Pancreas (tissue), 10 donors: ENCODE measurements at places on chromosomes 1 and 21. TPM values are rescaled to one million over a fixed set of nuclear protein-coding genes. Genes with fewer than 3 reads are reported as not detected.
A peak's percentile ranks its signal among the peaks of the same experiment; 100 is the strongest.

DNA sequence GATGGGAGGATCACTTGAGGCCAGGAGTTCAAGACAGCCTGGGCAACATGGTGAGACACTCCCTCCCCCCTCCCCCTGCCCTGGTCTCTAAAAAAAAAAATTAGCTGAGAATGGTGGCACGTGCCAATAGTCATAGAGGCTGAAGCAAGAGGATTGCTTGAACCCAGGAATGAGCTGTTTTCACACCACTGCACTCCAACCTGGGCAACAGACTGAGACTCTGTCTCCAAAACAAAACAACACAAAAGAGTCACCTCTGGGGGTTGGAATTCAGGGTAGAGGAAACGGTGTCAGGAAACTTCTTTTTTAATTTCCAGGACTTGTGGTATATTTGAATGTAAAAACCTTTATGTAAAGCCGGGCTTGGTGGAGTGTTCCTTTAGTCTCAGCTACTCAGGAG, 43.2 kb downstream of the RHOU start:
- DNase-seq: no peak

- DNase-seq: no peak
Measured at GRCh38 chr1:89649783-89650182, 16.9 kb downstream of the LRRC8C start.

- no peak for DNase-seq
Measured at GRCh38 chr1:213423041-213423440, 372.0 kb downstream of the RPS6KC1 start.

DNA sequence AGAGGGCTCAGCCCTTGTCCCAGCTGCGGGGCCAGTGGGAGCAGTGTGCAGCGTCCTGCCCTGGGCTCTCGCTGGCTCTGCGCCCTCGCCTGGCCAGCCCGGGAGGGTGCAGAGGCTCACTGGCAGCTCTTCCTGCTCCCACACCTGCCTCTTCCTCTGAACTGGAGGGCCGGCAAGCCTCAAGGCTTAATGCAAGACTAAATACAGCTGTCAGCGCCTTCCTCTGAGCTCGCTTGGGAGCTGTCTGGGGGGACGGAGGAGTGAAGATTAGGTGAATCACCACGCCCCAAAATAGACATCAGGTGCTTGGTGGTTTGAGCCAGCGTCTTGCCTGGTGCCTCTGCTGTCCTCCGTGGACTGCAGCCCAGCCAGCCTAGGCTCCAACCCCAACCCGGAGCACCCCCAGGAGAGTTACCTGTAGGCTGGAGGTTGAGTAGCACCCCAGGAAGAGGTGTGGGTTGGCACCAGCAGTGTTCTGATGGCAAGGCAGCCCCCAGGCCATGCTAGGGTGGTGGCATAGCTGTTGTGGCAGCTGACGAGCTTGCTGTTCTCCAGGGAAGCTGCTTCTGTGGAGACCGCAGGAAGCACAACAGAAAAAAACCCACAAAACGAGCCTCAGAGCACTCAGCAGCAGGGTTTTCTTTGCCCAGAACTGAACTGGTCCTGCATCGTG, 36.9 kb downstream of the UMODL1 start:
- DNase-seq: peak; percentile 90

DNA sequence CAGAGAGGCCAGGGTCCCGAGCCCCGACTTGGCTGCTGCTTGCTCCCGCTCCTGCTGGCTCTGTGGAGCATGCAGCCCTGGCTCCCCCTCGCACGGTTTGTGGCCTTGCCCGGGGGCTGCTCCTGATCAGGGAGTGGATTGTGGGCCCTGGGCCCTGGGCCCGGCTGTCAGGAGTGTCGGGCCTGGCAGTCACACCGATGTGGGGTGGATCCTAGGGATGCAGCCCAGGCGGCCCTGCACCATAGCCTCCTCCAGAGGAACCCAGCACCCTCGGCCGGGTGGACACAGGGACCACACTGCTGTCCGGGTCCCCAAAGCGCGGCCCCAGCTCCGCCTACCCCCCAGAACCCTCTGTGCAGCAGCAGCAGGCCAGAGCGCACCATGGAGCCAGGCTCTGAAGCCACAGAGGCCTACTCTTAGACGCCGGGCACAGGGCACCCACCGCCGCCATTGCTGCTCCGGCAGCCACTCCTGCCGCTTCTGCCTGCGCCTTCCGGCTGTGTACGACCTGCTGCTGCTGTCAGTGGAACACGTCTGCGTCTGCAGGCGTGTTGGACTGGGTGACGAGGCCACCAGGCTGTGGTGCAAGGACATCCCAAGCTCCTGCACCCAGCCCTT, 9.4 kb downstream of the SLX9 start:
- DNase-seq: peak; percentile 30

DNA sequence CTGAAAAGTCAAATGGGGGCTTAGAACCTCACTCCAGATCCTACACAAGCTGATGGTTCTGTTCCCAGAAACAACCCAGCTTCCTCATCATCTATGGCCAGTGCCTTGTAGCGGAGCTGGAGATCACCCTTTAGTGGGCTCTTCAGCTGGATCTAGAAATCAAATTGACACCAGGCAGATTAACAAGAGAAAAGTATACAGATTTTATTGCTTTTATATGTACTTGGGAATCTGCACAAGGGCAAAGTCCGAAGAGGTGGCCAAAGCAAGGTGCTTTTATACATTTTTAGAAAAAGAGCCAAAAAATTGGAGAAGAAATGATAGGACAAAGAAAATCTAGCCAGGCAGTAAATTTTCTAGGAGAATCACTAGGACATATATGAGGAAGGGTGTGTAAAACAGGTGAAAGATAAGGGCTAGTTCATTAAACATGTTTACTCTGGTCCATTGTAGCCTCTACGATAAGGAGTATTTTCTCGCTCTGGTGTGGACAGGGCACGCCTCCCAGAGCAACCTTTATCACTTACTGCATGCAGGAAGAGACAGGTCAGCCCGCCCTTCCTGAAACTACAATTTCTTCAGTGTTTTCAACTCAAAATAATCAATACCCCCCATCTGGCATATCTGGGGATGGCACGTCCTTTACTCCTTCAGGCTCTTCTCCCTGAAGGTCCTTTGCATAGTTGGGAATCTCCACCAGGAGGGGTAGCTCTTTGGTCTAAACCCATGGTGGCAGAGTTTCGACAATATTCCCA, 14.0 kb upstream of the LGALS8 start:
- DNase-seq: no peak

DNA sequence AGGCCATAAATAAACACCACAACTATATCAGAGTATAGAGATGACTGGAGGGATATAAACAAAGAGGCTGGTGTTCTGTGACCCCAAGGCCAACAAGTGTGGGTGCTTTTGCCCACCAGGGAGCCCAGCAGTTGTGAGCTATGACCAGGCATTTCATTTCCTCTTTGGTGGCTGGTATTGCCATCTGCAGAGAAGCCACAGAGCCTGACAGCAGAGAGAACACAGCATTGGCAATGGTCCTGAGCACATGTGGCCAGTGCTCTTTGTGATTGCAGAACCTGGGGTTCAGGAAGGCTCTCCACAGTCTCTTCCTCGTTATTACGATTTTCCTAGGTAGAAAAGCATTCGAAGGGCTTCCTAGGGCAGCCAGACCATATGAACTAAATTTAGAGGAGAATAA, 112.3 kb downstream of the TM2D1 start:
- DNase-seq: no peak

- DNase-seq: no peak
Measured at GRCh38 chr1:217388522-217389065, 242.3 kb downstream of the GPATCH2 start.

GRCh38 chr1:76425201-76426145, 350.9 kb downstream of the ST6GALNAC3 start:
- DNase-seq: no peak

- peak; percentile 47 for DNase-seq
Measured at GRCh38 chr1:202235856-202236837, 42.5 kb downstream of the LGR6 start.

DNA sequence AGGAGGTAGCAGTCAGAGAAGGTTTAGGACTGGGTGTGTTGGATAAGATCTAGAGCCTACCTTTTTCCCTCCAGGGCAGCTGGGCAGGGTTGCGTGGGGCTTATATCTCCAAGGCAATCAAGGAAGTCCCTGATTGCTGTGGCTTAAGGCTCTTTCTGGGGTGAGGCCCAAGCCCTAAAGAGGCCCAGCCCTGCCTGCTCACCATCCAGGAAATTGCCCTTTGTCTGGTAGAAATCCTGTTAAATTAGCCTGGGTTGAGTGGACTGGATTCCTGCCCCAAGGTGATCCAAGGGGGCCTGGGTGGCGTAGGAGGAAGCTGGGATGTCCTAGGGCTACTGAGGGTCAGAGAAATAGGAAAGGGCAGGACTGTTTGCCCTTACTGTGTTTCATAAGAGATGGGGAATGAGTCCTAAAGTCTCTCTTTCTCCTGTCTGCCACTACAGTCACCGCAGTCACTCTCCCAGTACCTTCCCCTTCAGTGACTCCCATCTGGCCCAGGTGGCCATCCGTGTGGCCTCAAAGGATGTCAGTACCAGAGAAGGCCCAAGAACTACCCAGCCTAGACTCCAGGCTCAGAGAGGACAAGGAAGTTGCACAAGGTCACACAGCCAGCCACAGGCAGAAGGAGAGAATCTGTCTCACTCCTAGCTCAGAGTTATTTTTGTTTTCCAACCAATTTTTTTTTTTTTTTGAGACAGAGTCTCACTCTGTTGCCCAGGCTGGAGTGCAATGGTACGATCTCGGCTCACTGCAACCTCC, 25.8 kb downstream of the MFSD2A start:
- DNase-seq: no peak

DNA sequence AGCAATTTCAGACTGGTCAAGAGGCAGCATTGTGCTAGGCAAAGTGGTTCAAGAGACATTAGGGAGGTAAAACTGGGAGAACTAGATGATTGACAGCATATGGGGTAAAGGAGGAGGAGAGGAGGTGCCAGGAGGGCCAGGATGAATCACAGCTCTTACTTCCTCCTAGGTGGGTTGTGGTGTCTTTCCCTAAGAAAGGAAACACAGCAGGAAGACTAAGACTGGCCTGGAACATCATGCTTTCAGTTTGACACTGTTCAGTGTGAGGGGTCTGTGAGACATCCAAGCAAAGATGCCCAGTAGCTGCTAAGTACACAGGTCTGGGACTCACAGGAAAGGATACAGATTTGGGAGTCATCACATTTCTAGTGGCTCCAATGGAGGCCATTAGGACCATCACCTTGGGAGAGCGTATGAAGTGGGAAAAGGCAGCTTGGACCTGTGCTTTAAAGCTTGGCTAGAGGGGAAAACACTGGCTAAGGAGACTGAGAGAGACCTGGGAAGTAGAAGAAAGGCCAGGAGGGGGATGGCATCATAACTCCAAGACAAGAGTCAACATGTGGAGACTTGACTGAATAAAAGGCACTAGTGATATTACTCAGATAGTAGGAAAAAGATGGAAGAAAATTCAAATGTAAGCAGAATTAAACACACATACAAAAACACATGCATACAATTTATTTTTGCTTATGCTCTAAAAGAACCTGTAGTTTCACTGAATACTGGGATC, 17.3 kb downstream of the CD58 start:
- DNase-seq: no peak

GRCh38 chr1:111656086-111657017, 36.8 kb downstream of the RAP1A start:
- DNase-seq: no peak

GRCh38 chr21:34688145-34688544, 19.4 kb downstream of the CLIC6 start:
- DNase-seq: no peak

Gene DVL1
- 51.9 TPM for total RNA-seq

Gene CD247
- 0.89 TPM for total RNA-seq

Gene CFHR5
- total RNA-seq: not detected

Gene CALML6
- total RNA-seq: 0.39 TPM

Gene EXTL1
- total RNA-seq: 0.09 TPM

Gene IQCC
- 1.6 TPM for total RNA-seq
